ENCODE measurements at places on chromosomes 7 and 10.

- no peak for DNase-seq
These were observed 9.4 kb downstream of the TUBGCP2 start for GRCh38 chr10:133299224-133299623.

- DNase-seq: no peak
These were observed 4.1 kb upstream of the KIF5B start for GRCh38 chr10:32060347-32060746.

DNA sequence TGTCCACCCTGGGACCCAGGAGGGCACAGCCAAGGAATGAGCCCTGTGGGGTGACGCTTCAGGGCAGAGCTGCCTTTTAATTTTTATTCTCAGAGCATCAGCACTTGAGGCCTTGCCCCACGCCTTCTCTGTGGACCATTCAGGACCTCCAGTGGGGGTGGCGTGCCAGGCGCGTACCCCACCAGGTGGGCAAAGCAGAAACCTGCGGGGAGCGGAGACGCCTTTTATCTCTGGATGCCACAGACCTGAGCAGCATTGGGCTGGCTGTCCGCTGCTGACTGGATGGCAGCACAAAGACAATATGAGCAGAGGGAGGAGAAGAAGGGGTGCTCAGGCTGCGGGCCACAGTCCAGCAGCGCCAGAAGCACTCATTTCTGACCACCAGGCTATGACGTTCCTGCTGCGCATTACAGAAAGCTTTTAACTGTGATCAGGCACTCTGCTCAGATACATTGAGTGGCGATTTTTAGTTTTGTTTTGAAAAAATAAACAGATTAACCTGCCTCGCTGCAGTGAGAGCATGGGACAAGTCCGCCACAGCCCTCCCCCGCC, 90.4 kb upstream of the ANLN start:
- no peak for DNase-seq

DNA sequence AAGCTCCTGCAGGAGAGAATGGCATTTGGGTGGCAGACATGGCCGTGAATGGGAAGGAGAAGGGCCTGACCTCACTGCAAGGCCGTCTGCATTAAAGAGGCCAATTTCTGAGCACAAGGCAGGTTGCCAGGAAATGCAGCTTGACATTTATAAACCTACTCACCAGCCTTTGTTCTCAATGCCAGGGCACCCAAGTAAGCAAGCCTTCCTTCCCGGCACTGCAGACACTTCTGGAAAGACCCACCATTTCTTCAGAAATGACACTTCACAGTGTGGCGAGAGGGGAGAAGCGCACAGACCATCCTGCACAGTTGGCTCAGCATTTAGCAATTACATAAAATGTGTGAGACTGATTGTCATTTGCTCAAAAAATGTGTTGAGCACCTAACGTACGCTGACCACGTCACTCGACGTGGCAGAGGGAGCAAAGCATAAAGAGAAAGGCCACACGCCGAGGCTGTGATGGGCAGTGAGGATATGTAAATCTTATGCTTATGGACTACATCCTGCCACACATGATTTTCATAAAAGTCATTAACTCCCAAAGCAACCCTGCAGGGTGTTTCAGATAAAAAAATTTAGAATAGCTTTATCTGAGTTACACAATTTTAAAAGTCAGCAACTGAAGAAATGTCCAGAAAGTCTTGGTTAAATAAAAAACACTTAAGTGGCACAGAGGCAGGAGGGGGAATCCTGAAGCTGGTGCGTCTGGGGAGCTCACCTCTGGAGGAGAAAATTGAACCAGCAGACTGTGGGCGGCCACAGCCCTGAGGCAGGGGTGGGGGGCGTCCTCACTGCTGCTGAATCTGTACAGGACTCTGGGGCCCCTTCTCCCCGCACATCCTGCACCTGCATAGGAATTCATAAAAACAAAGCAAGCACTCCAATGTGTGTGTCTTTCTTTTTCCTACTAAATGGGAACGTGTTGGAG, 543.8 kb downstream of the PTPRN2 start:
- DNase-seq: no peak

DNA sequence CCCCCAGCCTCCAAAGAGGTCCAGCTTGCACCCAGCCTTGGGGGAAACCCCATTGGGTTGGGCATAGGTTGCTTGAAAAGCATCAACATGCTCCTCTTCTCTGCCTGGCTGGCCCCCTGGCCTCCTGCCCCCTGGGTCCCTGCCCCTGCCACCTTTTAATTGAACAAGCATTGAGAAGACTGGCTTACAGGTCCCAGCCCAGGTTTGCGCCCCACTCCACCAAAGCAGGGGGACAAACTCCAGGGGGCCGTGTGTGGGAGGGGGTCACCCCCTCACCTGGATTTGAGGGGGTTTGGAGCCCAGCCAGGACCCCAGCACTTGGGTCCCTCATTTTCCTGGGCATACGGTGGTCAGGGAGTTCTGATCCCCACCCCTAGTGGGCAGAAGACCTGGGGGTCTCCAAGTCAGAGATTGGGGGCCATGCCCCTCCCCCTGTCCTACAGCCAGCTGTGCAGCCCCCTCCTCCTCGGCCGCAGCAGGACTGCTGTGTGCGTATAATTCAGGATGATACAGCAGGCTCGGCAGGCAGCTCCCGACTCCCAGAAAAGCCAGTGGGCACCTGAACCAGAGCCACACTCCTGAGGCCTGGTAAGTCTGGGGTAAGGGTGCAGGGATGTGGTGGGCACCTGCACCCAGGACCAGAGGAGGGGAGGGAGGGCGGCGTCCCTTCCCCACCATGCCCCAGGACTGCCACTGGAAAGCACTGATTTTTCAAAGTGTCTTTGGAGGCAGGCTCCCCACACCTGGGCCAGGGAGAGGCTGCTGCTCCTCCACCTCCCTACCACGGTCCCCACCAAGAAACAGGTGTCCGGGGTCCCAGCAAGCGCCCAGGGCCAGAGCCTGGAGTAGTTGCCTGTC, 1.7 kb downstream of the ELFN1 start:
- no peak for DNase-seq

- no peak for DNase-seq
These were observed 4.7 kb downstream of the TMEM236 start for GRCh38 chr10:17756557-17757217.

Measured in CD4-positive, alpha-beta T cell treated with Interleukin-6 for 4 hours (primary cell).